ENCODE measurements at places on chromosomes 1 and 21.

GRCh38 chr1:180988253-180988752, 34.4 kb downstream of the STX6 start:
- peak; percentile 87 for DNase-seq

- no peak for DNase-seq
Measured at GRCh38 chr1:178926046-178926445, 55.2 kb upstream of the ANGPTL1 start.

DNA sequence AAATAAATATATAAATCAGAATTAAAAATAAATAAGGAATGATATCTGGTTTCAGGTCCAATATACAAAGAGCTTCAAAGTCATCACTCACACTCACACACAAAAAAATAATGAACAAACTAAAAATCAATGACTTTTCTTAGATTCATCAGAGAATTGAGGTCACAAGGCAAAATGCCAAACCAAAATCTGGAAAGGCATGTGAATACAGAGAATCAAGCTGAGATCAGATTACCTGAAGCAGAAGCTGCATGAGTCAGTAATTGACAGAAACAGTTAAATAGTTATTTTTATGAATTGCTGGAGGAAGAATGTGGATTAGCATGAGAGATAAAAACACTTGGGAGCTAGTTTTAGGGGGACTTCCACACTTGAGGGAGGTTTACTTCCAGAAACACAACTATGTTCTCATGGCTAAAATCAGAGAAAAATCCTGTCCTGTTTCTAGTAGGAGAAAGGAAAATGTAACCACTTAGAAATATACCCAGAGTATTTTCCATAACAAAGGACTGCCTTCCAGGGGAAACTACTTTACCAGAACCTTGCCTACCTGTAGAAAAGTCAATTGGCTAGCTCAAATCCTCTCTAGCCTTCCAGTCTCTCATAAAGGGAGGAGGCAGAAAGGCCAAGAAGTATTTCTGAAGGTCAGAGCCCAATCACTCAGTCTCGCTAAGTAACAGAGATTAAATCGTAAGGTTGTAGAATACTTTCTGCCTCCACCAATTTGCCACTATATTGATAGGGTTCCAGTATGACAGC, 536.6 kb upstream of the NR5A2 start:
- DNase-seq, result no peak

DNA sequence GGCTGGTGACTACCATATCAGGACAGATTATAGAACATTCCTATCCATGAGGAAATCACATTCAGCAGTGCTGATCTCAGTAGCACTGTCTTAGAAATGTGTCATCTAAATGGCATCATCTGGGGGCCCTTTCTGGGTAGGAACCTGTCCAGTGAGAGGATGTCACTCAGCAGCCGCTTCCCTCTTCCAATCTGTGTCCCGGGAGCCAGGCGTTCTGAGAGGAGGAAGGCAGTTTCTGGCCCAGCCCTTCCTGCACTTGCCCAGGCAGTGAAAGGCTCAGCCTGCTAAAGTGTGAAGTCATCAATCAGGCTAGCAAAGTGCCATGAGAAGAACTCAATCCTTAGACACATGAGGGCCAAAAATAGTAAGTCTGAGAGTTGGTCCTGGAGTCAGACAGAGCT, 25.6 kb downstream of the RAB4A start:
- DNase-seq, result no peak

DNA sequence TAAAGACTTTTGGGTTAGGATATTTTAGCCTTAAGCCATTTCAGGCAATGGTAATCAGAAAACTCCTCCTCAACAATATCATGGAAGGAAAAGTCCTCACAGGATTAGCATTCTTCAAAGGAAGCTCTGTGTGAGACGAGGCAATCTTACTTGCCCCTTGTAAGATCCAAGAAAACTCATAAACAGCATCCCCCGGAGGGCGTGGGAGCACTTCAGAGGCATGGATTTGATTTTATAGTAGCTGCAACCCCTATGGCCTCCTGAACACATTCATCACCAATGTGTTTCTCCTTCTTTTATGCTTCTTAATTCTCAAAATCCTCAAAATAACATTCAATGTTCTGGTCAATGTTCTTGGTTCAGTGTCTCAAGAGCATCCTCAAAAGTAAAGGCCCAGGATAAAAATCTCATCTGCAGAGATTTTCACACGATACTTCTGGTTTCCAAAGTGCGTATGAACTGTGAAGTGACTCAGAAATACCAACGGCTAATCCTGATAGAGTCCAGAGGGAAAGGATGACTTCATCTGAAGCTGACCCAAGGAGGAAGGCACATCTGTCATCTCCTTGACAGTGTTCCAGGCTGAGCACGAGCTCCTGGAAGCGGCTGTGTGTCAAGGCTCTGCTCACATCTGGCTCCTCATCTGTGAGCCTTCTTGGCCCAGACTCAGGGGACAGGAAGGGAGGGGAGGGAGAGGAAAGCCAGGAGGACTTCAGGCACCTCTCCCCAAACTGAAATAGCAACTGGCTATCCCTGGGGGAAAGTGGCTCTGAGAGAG, 49.3 kb upstream of the PSEN2 start:
- DNase-seq, result no peak

GRCh38 chr1:220926146-220926545, 46.9 kb downstream of the HLX start:
- DNase-seq, result peak; percentile 71

All from NCI-H1092 treated with DMSO at 0.1 percent for 48 hours (cell line).